ENCODE measurements at places on chromosomes 12 and 14. TPM values are rescaled to one million over a fixed set of nuclear protein-coding genes. Genes with fewer than 3 reads are reported as not detected.
A peak's percentile ranks its signal among the peaks of the same experiment; 100 is the strongest.

SYNE3 gene
- 3.2 TPM for polyA plus RNA-seq

DNA sequence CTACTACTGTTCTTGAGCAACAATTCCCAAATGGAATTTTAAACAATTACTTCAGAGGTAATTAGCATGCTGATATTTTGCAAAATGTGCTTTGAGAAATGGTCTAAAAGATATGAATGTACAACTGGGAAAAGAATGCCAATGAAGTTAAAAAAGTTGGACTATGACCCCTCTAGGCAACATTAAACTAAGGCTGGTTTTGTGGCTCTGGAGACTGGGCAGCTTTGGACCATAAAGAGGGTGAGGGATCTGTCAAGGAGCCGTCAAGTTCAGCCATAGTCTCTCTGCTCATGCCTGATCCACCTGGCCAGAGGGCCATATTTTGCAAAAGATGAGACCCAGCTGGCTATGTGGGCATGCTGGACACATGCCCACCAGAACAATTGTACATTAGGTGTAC, 38.8 kb downstream of the CMAS start:
- no peak overlapping the region for H3K27ac ChIP-seq
- no peak for DNase-seq
- H3K4me1 ChIP-seq, result no peaks in the 10 kb centered on the region
- H3K4me3 ChIP-seq, result no peak overlapping the region
- H3K27me3 ChIP-seq, result peaks cover 4% of the 10 kb centered on the region

- H3K4me1 ChIP-seq, result peaks cover 6% of the 10 kb centered on the region
- H3K4me3 ChIP-seq, result no peak overlapping the region
- H3K27ac ChIP-seq, result no peak overlapping the region
- H3K27me3 ChIP-seq, result no peaks in the 10 kb centered on the region
Observed at GRCh38 chr12:51055060-51055459, 6.9 kb downstream of the LETMD1 start.

ANO4 gene
- not detected for polyA plus RNA-seq

- H3K4me3 ChIP-seq, result no peak overlapping the region
- H3K27ac ChIP-seq, result no peak overlapping the region
- no peak for DNase-seq
- H3K36me3 ChIP-seq, result no peaks in the 10 kb centered on the region
- H3K4me1 ChIP-seq, result no peaks in the 10 kb centered on the region
Observed at GRCh38 chr14:26987744-26988363, 390.0 kb upstream of the NOVA1 start.

ZFHX2 gene
- polyA plus RNA-seq, result not detected

DNA sequence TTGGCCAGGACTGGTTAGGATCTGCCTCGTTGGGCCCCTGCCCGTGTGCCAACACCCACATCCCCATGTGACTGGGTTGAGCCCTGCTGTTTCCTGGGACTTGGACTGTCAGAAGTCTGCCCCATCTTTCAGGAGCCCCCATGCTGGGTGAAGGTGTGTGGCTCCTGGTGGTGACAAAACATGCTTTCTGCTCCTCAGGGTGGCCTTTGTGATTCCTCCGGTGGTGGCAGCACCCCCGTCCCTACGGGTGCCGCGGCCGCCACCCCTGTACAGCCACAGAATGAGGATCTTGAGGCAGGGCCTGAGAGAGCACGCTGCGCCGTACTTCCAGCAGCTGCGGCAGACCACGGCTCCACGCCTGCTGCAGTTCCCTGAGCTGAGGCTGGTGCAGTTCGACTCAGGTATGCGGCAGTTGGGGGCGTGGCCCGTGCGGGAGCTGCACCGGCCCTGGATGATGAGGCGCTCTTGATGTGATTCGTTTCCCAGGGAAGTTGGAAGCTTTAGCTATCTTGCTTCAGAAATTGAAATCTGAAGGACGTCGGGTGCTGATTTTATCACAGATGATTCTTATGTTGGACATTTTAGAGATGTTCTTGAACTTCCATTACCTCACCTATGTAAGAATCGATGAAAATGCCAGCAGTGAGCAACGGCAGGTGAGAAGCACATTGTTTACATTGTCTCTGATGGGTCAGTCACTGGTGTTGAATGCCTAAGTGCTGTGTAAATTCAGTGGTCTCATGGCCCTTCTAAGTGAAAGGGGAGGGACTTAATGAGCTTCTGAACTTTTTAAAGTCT, 80.0 kb downstream of the EP400 start:
- H3K4me1 ChIP-seq, result no peaks in the 10 kb centered on the region
- H3K27me3 ChIP-seq, result no peaks in the 10 kb centered on the region
- H3K27ac ChIP-seq, result no peak overlapping the region

GRCh38 chr14:76727384-76727783, 33.9 kb upstream of the VASH1 start:
- DNase-seq, result no peak
- no peaks in the 10 kb centered on the region for H3K4me1 ChIP-seq
- no peak overlapping the region for H3K27ac ChIP-seq
- H3K27me3 ChIP-seq, result peaks cover 29% of the 10 kb centered on the region

DNA sequence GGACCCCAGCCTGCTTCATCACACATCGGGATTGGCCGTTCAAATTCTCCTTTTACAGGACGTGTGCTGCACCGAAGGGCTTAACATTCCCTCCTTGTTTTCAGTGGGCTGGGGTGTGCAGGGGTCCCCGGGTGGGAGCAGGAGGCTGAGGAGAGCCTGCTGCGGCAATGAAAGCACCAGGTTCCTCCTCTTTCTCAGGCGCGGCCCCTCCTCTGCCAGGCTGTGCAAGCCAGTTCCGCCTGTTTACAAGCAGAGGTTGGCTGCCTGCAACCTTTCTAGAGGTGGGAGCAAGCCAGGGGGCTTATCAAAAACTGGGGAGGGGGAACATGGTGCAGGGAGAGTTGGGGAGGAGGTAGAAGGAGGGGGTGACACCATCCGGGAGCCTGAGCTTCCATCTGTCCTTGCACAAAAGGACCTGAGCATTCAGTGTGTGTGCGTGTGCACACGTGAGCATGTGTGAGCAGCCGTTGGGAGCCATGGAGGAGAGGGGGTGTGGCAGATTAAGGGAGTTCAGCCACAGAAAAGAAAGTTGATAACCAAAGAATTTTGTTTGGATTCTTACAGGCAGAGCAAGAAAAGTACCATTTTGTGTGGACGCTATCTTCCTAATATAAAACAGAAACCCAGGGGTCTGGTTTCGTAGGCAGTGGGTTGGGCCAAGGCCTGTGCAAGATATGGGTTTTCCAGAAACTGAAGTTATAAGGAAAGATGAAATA, 108.8 kb upstream of the RFLNA start:
- no peaks in the 10 kb centered on the region for H3K27me3 ChIP-seq
- DNase-seq, result no peak
- H3K36me3 ChIP-seq, result no peaks in the 10 kb centered on the region
- H3K4me3 ChIP-seq, result no peak overlapping the region
- H3K27ac ChIP-seq, result peak overlapping the region; percentile 22
- no peaks in the 10 kb centered on the region for H3K4me1 ChIP-seq

DNA sequence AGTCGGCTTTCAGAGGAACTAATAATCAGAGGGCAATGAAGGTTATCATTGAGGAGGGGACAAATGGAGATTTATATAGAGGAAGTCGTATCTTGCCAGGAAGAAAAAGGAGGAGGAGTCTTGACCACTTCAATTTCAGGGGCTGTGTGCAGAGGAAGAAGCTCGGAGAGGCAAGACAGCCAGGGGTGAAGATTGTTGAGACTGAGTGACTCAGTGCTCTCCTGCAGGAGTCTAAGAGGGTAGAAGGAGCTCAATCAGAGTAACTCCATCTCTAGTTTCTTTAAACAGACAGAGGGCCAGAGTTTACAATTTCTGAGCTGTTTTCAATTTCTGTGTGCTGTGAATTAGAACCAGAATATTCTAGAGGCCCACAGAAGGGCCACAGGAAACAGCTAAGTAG, 439.3 kb upstream of the PRICKLE1 start:
- no peaks in the 10 kb centered on the region for H3K27me3 ChIP-seq
- H3K36me3 ChIP-seq, result no peaks in the 10 kb centered on the region
- peak overlapping the region; percentile 6 for H3K27ac ChIP-seq
- no peak for DNase-seq
- no peak overlapping the region for H3K4me3 ChIP-seq

DNA sequence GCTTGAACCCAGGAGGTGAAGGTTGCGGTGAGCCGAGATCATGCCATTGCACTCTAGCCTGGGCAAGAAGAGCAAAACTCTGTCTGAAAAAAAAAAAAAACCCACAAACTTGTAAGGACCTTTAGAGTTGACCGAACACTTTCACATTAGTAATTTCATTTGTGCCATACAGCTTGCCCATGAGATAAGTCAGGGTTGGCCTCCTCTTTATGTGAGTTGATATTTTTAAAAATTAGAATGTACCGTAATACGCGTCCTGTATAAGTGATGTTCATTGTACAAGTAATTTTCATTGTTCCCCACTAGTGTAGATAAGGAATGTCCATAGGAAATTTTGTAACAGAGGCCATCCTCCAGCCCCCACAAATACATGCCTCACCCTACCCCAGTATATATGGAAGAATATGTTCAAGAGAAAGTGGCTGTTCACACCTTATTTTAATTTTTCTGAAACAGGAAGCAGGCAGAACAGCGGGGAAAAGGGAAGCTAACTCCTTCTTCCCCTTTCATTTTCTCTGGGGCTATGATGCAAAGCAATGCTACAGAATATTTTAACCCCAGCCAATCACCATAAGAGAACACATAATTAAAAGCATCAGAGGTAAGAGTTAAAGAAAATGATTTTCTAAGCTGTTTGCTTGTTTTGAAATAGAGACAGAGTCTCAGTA, 31.9 kb upstream of the HIF1A start:
- DNase-seq, result peak; percentile 73
- peak overlapping the region; percentile 86 for H3K4me3 ChIP-seq
- peak overlapping the region; percentile 45 for H3K27ac ChIP-seq
- peaks cover 39% of the 10 kb centered on the region for H3K4me1 ChIP-seq

GRCh38 chr12:52926596-52927234, 21.8 kb upstream of the KRT8 start:
- no peak overlapping the region for H3K4me3 ChIP-seq
- H3K4me1 ChIP-seq, result no peaks in the 10 kb centered on the region
- DNase-seq, result no peak
- peaks cover 16% of the 10 kb centered on the region for H3K27me3 ChIP-seq
- H3K36me3 ChIP-seq, result no peaks in the 10 kb centered on the region
- no peak overlapping the region for H3K27ac ChIP-seq

MANSC1 gene
- polyA plus RNA-seq, result 1.6 TPM

DNA sequence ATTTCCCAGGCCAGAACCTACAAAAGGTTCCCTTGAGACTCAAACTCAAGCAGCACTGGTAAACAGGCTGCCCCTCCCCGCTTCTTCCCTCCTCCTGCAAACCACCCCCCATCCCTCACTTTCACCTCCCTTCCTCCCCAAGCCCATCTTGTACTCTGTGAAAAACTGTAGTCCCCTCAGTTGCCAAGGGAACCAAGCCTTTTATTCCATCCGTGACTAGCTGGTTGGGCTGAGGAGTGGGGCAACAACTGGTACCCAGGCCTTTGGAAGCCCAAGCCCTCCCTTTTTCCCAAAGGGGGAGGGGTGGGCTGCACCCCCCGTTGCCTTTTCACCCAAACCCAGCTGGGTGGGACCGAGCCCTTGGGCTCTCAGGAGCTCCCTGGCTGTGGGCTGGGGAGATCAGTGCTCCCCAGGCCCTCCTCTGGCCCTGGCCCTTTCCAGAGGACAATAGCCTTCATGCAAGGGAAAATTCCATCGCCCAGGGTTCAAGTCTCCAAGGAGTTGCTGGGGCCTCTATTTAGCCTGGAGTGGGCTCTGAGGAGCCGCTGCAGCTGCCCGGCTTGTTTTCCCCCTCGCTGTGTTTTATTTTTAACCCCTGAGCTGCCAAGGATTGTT, 61.9 kb downstream of the ZFP36L1 start:
- no peaks in the 10 kb centered on the region for H3K36me3 ChIP-seq
- H3K4me1 ChIP-seq, result peaks cover 57% of the 10 kb centered on the region
- H3K27ac ChIP-seq, result peak overlapping the region; percentile 35
- no peak overlapping the region for H3K4me3 ChIP-seq
- no peaks in the 10 kb centered on the region for H3K27me3 ChIP-seq
- no peak for DNase-seq

DNA sequence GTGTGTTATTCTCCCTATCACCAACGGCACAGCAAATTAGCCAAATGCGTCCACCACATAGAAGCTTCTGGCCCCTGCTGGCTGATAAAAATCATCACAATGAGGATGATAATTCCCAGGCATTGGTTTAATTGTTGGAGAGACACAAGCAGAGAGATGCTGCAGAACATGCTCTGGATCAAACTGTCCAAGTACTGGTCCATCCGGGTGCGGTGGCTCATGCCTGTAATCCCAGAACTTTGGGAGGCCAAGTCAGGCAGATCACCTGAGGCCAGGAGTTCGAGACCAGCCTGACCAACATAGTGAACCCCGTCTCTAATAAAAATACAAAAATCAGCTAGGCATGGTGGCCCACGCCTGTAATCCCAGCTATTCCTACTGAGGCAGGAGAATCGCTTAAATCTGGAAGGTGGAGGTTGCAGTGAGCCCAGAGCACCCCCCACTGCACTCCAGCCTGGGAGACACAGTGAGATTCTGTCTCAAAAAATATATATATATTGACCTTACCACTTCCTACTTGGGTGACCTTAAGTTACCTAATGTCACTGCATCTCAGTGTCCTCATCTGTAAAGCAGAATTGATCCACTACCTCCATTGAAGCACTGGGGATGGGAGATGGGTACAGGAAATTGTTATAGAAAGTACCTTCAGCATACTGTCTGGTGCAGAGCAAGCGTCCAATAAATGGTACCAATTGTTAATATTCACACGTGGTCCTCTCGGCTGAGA, 83.7 kb upstream of the EGLN3 start:
- peaks cover 9% of the 10 kb centered on the region for H3K27me3 ChIP-seq
- H3K4me3 ChIP-seq, result no peak overlapping the region
- H3K27ac ChIP-seq, result no peak overlapping the region
- no peaks in the 10 kb centered on the region for H3K4me1 ChIP-seq

ADCY6 gene
- not detected for polyA plus RNA-seq

- no peak for DNase-seq
- no peak overlapping the region for H3K27ac ChIP-seq
Observed at GRCh38 chr12:66065150-66065549, 65.4 kb downstream of the LLPH start.

GRCh38 chr12:69837191-69837590, 12.2 kb downstream of the MYRFL start:
- H3K27ac ChIP-seq, result no peak overlapping the region
- H3K36me3 ChIP-seq, result no peaks in the 10 kb centered on the region

- no peaks in the 10 kb centered on the region for H3K27me3 ChIP-seq
- peaks cover 7% of the 10 kb centered on the region for H3K4me1 ChIP-seq
- DNase-seq, result no peak
- H3K27ac ChIP-seq, result no peak overlapping the region
Observed at GRCh38 chr12:12425001-12425400, 68.1 kb downstream of the BORCS5 start.

- H3K27me3 ChIP-seq, result no peaks in the 10 kb centered on the region
- peak overlapping the region; percentile 90 for H3K4me3 ChIP-seq
- H3K27ac ChIP-seq, result peak overlapping the region; percentile 96
- no peaks in the 10 kb centered on the region for H3K36me3 ChIP-seq
Observed at GRCh38 chr14:50363714-50364111, 33.0 kb downstream of the CDKL1 start.

GRCh38 chr14:85576218-85576617, 46.3 kb downstream of the FLRT2 start:
- H3K4me1 ChIP-seq, result no peaks in the 10 kb centered on the region
- H3K27ac ChIP-seq, result no peak overlapping the region
- H3K4me3 ChIP-seq, result no peak overlapping the region
- H3K36me3 ChIP-seq, result no peaks in the 10 kb centered on the region
- H3K27me3 ChIP-seq, result no peaks in the 10 kb centered on the region
- DNase-seq, result no peak
